ENCODE measurements at places on chromosomes 2 and 18. TPM values are rescaled to one million over a fixed set of nuclear protein-coding genes. Genes with fewer than 3 reads are reported as not detected.

Gene KIAA2012
- total RNA-seq = not detected

- peak; percentile 30 for DNase-seq
Measured at GRCh38 chr2:23940718-23941620, 706 bp downstream of the UBXN2A start.

DNA sequence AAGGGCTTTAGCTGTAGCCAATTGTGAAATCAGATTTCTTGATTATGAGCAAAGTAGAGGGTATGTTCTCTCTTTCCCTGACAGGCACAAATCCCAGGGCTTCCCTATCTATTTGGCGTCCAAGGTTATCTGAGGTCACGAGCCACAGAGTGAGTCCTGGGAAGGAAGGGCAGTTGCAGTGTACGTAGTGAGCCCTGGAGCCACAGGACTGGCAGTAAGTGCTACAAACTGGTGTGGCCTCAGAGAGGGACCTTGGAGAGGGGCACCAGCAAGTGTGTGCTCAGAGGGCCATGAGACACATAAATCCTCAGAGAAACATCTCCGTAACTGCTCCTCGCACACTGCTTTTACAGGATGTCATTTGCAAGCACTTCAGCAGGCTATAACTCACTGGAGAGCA lies 115.5 kb upstream of the SH3BP4 start:
- DNase-seq = no peak

DNA sequence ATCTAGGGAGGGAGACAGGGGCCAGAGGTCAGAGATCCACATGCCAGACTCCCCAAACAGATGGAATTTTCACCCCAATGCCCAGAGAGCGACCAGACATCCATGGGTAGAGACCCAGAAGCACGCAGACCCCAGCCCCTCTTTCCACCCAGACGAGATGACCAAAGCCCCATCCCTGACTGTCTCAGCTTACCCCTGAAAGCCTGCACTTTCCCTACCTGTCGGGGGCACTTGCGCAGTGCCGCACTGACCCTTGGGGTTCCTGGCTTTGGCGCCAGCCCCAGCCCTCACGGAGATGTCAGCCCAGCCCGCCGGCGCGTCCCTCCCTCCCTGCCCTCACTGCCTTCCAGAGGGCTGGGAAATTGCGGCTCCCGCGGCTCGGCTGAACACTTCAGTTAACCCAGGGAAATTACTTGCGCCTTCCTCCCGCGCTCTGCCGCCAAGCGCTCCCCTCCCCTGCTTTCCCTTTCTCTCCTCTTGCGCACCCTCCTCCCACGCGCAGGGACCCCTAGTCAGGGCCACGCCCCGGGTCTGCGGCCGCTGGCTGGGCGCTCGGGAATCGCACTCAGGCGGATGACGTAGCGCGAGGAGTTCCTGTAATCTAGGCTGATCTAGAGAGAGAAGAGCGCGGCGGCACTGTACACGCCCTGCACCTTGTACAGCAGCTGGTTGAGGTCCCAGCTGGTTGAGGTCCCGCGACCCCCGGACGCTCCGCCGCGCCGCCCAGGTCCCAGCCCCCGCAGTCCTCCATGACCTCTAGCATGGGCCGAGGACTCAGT lies 12.0 kb downstream of the ALPG start:
- no peak for DNase-seq

Gene POU3F3
- not detected for total RNA-seq

- no peak for DNase-seq
Measured at GRCh38 chr18:43596105-43596712, 318.9 kb upstream of the SYT4 start.
